ENCODE measurements at places on chromosomes 3 and 15. TPM values are rescaled to one million over a fixed set of nuclear protein-coding genes. Genes with fewer than 3 reads are reported as not detected.

NANOGP8 gene
- total RNA-seq, result not detected

AQP9 gene
- 2.9 TPM for total RNA-seq

XCR1 gene
- total RNA-seq, result not detected

IGSF10 gene
- total RNA-seq, result 36.2 TPM

C2CD4A gene
- total RNA-seq, result not detected

OR5K2 gene
- total RNA-seq, result not detected
